ENCODE measurements at places on chromosomes 6 and 20.
A peak's percentile ranks its signal among the peaks of the same experiment; 100 is the strongest.

DNA sequence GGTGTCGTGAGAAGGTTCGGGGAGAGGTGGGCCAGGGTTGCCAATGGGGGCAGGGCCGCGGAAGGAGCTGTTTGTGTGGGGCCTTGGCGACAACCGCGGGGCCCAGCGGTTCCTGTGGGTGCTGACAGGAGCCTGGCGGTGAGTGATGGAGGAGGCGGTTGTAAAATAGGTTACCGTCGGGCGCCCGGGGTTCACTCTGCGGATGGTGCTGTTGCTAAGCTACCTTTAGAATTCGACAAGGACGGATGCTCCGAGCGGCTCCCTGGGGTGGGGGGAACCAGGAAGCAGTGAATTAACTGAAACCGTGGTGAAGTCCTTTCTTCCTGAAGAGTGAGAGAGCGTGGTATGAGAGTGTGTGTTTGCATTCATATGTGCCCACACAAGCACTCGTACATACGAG lies 61.7 kb downstream of the CDH22 start:
- DNase-seq, result no peak

DNA sequence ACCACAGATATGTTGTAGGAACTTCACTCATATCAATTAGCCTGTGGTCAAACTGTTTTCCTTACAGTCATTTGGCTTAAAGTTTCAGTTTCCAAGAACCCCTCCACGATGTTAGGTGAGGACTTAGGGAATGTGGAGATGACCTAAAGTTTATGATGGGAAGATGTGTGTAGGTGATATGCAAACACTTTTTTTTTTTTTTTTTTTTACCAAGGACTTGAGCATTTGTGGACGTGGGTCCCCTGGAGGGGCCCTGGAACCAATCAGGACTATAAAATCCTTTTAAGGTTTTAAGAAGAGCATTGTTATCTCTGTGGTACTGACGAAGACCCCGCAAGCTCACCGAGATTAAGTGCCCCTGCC lies 478 bp upstream of the MTHFD1L start:
- peak; percentile 10 for DNase-seq

- DNase-seq, result no peak
These were observed 51.9 kb upstream of the PDE10A start for GRCh38 chr6:165714907-165715306.

DNA sequence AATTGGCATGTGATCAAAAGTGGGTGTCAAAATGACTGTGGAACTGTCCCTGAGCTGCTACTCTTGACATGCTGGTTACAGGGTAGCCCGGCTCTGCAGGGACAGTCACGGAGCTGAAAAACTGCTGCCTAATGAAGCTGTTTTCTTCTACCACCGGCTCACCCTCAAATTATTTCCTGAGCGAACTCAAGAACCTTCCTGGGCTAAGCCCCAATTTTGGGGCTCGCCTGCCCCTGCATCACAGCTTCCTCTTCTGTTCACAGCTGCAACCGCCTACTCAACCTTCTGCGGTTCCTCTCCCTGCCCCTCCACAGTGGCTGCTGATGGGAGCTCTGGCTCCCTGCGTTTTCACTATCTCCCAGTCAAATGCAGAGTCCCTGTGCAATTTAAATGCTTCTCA lies 110.8 kb upstream of the MLN start:
- DNase-seq, result no peak

GRCh38 chr20:61543086-61543485 lies 291.0 kb downstream of the CDH4 start:
- DNase-seq, result no peak

DNA sequence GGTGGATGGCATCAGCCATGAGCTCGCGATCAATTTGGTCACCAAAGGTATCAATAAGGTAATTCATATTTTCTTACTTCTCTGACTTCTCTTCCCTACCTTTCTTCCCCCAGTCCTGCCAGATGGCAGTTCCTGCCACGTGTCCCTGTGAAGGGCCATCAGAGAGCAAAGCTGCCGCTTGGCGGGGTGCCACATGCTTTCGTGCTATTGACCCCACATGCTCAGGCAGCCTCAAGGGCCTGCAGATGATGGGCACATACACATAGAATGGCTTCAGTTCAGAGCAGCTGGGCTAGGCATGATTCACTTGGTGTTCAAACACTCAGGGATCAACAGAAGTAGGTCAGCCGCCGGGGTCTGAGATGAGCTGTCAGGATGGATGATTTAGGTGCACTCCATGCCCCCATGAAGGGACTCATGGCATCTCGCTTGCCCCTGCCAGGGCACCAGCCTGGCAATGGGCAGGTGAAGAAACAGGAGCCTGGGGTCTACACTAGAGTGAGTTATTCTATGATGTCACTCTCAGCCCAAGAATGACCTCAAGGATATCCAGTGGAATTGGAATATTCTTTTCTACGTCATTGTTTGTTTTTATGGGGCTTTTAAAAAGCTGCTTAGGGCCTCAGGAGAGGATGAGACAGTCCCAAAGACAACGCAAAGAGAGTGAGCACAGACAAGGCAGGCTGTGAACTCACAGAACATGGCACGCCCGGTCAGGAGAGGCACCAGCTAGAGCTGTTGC lies 25.5 kb downstream of the BANF2 start:
- DNase-seq, result no peak

DNA sequence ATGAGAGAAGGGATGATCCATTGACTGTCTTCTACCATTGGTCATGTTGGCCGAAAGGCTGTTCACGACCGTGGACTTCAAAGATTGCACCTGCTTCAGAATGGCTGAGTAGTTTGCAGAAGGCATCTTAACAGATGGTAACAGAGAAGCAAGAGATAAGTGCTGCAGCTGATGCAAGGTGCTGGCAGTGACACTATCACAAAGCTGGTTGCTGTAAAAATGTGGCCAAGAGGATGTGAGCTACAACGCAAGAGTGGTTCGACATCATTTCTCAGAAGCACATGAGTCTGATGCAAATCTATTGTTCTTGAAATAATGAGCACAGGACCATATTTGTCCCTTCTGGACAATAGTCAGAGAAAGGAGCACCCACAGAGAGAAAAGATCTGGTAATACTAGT lies 27.0 kb upstream of the ANKEF1 start:
- no peak for DNase-seq

- DNase-seq, result no peak
These were observed 15.4 kb downstream of the SNPH start for GRCh38 chr20:1281279-1282057.

- no peak for DNase-seq
These were observed 54.4 kb downstream of the DHX35 start for GRCh38 chr20:39016506-39016905.

DNA sequence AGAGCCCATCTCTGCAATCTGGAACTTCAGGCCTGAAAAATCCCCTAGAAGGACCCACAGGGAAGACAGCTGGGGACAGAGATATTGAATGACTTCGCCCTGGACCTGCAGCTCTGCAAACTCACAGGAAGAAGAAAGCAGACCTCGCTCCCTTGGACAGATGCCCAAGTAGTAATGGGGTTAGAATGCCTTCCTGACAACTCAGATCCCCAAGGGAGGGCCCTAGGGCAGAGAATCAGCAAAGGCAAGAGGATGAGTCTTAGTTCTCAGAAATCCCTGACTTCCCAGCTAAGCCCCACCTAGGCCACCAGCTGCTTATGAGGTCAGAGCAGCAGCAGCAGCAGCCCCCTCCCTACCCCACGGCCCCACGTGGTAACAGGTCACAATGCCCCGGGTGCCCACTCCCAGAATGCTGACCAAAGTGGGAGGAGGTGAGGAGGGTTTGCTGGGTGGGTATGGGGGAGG lies at the start of gene C20orf141:
TSS of gene C20orf141 (plus strand) at position 401 of the 465 bp plus-strand sequence. CDS start 198 bp downstream, outside the sequence.
- peak; percentile 99 for DNase-seq

DNA sequence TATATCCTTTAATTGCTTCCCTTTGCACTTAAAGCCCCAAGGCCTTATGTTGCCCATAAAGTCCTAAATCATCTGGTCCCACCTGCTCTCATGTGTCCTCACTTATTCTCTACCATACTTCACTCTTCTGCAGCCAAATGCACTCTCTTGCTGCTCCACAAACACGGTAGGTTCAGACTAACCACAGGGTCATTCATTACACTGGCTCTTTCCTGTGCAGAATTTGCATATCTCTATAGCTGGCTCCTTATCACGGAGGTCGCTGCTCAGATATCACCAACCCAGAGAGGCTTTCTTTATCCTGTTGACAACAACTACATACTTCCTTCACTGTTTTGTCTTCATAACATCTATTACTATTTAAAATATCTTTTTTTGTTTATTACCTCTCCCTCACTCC lies 86.8 kb downstream of the MOXD1 start:
- DNase-seq, result no peak

GRCh38 chr20:56160956-56161355 lies 87.6 kb upstream of the MC3R start:
- no peak for DNase-seq

DNA sequence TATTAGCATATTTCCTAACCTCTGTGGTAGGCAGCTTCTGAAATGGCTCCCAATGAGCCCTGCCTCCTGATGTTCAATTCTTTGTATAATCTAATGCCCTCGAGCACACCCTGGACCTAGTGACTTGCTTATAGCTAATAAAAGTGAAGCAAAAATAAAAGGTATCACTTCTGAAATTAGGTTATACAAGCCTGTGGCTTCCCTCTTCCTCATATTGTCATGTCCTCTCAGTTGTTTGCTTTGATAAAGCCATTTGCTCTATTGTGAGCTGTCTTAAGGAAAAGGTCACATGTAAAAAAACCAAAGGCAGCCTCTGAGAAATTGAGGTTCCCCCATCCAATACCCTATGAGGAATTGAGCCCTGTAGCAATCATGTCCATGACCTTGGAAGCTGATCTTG lies 442.1 kb upstream of the ADGRB3 start:
- no peak for DNase-seq

DNA sequence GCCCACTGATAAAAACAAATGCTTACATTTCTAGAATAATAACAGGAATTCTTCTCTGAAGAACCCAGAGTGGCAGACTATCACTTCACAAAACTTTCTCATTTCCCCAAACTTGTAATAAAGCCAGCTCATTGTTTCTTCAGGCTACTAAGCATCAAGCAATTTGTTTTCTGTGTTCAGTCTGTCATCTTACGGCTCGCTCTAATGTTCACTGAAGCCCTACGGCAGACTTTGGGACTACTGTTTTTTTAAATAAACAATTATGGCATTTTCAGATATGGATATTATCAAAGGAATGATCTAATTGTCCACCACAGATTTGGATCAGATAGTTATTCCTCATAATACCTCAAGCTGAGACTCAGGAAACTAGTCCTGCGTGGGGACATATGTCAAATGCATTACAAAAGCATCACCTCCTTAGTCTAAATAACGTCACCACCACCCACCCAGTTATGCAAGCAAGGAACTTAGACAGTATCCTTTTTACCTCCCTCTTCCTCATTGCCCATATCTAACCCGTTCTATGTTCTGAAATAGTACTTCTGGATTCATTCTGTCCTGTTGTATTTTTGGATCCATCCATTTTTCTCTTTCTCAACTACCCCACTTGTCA lies 415.1 kb downstream of the PLCB1 start:
- DNase-seq, result no peak

DNA sequence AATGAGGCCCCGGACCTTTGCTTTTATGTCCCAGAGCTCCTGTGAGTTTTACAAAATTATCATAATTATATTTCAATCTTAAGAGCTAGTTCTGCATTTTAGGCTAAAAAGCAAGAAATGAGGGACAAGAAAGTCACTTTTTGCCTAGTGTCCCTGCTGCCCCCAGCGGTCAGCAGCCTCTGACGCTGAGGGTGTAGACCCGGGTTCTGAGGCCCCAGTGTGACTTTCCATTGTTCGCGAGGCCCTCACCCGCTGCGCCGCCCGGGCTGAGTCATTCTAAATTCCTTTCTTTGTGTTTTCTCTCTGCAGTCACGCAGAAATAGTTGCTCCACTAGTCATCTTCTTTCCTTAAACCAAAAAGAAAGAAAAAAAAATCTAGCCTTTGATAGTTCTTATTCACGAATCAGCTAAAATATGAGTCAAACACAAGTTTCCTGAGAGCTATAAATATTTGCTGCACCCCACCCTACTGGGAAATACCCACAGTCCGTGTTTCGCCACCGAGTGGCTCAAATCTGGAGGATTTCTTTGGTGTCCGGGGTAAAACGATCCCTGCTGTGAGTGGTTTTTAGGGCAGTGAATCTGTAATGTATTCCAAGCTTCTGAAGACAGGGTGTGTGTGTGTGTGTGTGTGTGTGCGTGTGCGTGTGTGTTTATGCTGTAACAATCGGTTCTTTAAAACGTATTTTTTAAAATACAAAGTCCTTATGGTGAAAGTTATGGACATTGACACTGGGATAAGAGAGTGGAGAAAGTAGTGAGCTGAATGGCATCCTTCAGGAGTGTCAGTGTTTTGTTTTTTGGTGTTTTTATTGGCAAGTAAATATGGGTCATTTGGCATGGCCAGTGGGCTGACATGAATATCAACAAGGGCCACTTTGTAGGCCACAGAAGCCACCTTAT lies 59.7 kb upstream of the EEF1A1 start:
- peak; percentile 100 for DNase-seq

GRCh38 chr20:46253391-46253790 lies 54.9 kb downstream of the CDH22 start:
- DNase-seq, result peak; percentile 51

DNA sequence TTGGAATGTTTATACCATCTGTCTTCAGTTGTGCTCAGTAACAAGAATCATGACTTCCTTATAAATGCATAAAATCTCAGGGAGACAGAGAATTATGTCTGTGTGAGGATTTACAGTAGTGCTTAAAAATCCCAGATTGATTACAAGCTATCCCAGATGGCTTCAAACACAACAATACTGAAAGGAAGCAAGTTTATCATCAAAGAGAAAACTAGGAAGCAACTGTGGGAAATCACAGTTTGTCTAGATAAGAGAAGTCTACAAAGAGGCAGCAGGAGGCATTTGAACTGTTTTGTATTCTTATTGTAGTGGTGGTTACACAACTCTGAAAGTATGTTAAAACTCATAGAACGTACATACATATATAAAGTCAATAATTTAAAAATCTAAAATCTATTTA lies 104.4 kb upstream of the SALL4 start:
- DNase-seq, result no peak

- DNase-seq, result peak; percentile 92
These were observed at the start of gene TRMT11 for GRCh38 chr6:125986301-125987025. TSS of gene TRMT11 (plus strand) at chr6:125986540. CDS start at chr6:125986551, 11 bp downstream.

DNA sequence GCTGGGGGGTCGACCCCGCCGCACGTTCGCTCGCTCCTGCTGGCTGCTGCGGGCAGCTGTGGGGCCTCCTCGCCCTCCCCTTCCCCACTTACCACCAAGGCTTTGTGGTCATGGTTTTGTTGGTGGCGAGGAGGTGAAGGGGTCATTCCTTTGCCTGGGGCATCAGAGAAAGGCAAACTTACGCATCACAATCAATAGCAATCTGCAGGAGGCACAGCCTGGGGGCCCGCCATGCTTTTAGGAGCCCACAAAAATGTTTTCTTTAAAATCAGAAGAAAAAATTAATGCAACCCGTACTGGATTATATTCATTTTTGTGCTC lies 137.0 kb downstream of the IMPG1 start:
- DNase-seq, result no peak

DNA sequence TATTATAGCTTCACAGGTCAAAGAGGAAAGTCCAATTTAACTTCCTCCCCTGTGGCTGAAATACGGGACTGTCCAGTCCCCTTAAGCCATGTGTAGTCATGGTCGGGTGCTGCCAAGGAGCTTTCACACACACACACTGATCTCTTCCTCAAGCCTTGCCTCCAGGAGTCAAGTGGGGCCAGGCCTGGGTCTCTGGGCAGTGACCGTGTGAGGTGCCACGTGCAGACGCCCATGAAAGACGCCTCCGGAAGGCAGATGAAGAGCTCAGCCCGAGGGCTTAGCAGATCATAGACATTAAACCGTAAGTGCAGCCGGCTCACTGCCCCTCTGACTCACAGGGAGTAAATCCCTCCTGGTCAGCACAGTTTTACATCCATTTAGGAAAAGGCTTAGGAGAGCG lies 4.2 kb downstream of the GABRR2 start:
- DNase-seq, result peak; percentile 85
